ENCODE measurements at places on chromosomes 6 and 20.

DNA sequence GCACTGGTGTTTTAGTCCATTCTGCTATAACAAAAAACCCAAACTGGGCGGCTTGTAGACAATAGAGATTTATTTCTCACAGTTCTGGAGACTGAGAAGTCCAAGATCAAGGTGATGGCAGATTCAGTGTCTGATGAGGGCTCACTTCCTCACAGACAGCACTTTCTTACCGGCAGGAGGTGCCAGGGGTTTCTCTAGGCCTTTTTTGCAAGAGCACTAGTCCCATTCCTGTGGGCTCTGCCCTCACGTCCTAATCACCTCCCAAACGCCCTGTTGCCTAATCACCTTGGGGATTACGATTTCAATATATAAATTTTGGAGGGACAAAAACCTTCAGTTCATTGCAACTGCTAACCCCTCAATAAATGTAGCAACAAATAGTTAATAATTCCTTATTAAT, 140.0 kb upstream of the SGK1 start:
- DNase-seq: no peak

- DNase-seq: no peak
These were observed 55.7 kb downstream of the SYTL3 start for GRCh38 chr6:158705386-158706126.

DNA sequence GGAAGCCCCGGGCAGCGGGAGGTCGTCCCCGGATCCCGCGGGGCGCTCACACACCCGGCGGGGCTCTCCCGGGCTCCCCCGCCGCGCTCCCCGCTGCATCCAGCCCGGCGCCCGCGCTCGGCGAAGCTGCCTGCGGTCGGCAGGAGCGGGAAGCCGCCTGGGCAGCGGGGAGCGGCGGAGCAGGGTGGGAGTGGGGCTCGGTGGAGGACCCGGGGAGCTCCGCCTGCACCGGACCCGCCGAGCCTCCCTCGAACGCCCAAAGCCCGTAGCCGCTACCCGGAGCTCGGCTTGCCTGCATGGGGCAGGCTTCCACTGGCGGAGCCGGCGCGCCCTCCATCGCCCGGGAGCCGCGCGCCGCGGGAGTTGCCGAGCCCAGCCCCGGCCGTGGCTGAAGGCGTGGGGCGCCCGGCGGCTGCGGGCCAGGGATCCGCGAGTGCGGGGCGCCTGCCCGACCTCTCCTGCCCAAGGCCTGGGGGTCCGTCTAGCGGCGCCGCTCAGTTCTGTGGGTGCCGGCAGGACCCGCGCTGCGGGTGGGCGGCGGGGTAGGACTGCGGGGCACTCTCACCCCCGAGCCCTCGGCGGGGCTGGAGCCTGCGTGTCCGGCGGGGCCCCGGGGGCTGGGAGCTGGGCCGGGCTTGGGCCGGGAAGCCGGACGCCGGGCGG, 671 bp downstream of the CDH4 start:
- DNase-seq: no peak

DNA sequence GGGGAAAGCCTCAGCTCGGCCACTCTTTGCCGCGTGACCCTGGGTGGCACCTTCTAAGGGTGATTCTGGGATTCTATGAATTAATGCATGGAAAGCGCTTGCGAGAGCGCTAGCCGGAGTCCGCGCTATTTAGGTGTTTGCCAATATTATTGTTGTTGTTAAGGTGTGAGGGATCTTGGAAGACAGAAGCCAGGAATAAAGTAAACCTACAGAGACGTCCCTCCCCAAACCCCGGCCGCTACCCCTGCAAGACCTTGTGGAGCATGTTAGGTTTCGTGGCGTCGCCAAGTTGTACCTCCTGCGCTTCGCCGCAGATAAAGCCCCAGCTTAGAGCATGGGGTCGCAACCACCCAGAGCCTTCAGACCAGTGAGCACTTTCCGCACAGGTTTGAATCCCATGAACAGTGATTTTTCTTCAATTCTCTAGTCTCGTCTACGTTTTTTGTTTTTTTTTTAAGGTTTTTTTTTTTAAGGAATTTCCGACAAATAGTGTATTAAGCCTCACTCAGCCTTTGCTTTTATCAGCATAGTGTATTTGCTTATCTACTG, 16.9 kb upstream of the ZSCAN9 start:
- DNase-seq: no peak

DNA sequence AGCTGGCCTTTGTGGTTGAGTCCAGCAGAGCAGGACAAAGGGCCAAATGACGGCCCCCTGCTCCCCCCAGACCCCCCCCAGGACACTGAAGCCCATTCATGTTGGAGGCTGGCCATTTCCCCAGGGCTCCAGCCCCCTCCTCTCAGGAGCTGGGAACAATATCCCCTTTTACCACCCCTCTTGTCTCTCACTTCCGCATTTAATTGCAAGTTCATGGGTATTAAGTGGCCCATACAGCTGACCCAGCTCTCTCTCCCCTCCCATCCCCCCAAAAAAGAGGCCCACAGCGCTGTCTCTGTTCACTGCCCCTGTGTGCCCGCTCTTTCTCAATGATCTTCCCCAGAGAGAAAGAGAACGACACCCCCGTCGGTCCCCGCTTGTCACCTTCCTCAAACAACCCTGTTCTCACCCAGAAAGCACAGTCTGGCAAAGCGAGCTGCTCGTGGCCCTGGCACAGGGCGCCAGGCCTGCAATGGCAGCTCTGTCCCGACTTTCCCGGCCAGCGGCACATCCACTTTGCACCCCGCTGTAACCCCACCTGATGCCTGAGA, 30.4 kb downstream of the PREX1 start:
- DNase-seq: no peak
